MM.1S (cell line): ENCODE measurements at places on chromosomes 4 and X.

DNA sequence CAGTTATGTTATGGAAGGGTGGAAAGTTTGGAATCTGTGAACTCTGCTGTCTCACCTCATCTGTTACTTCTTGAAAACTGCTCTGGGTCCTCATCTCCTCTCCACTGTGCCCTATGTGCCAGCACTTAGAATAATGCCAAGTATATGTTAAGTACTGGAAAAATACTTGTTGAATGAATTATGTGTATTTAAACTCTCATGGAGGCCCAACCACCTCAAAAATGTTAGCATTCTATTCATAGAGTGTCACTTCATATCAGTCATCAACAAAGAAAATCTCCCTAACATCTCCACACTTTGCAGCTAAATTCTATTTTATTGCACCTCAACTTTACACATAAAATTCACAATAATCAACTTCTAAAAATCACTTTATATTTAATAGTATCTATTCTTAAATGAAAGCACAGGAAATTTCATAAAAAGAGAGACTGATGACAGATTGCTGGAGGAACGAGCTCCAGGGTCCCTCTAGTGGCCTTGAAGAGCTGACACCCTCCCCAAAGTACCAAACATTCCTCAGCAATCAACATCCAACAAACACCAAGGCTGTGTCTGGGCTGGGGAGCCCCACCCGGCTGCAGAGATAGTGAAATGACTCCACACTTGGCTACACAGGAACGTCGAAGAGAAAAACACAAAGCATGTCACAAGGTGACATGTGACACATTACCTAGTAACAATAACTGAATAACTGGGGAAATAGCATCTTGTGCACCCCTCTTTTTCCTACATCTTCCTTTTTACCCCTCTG lies 45.8 kb downstream of the SLC39A8 start:
- DNase-seq: peak; percentile 21

GRCh38 chr4:164169591-164169990 lies 584.3 kb upstream of the SMIM31 start:
- no peak for DNase-seq

DNA sequence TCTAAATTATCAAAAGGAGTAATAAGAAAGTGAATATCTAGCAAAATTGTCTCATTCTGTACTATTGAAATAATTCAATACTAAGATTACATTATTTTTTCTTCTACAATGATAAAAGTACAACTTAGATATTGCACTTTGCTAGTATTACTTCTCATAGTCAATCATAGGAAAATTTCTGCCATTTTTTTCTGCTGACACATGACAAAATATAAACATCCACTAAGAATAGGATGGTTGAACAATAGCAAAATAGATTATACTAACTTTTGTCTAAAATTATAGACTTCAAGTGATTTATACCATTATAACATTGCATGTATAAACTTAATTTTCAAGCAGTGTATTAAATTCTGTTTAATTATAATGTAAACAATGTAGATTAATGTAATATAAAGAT lies 540.2 kb downstream of the PDHA2 start:
- no peak for DNase-seq

GRCh38 chrX:13009273-13009672 lies 34.4 kb downstream of the TMSB4X start:
- DNase-seq: no peak

GRCh38 chr4:168433571-168433970 lies 46.7 kb downstream of the DDX60L start:
- DNase-seq: no peak

GRCh38 chr4:11218692-11219091 lies 210.0 kb downstream of the HS3ST1 start:
- DNase-seq: no peak

GRCh38 chr4:1216076-1216614 lies 32.8 kb downstream of the CTBP1 start:
- DNase-seq: no peak

DNA sequence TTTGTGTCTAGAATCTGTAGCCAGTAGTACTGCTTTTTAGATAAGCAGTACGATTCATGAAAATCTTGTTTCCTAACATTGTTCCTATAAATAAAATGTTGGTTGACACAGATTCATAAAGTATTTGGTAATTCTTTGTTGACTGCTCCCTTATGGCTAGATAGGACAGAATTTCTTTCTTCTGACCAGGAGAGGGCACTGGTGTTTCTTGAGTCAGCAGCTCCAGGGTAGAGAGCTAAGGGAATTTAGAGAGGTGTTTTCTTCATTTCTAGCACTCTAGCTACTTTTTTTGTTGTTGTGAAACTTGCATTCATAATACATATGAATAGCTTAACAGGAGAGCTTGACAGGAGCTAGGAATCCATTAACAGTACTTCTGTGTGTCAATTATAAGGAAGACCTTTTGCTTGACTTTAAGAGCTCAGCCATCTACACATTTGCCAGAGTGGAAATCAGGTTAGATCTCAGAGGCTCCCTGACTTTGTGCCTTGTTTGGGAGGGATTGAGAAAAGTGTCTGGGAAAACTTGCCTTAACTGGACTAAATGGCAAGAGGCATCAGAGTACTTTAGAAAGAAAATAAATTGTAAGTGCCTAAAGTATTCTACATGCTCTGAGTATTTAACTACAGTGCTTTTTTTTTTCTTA lies 756.1 kb downstream of the SH3BGRL start:
- peak; percentile 82 for DNase-seq

- DNase-seq: no peak
These were observed 54.7 kb downstream of the HOPX start for GRCh38 chr4:56626420-56626819.

DNA sequence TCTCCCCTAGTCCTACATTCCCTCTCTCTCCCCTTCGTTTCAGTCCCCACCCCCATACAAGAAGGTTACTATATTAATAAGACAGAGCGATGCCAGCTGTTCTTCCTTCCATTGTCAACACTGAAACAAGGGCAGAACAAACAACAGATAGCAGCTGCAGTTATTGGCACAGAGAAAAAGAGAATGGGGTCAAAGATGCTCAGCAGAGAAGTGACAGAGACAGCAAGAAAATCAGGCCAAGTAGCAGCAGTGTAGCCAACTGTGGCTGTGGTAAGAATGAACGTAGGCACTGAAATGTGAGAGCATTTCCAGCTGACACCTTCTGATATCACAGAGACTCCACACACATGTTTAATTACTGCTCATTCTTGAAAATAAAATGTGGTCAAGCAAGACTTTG lies 641.8 kb downstream of the FSTL5 start:
- no peak for DNase-seq

DNA sequence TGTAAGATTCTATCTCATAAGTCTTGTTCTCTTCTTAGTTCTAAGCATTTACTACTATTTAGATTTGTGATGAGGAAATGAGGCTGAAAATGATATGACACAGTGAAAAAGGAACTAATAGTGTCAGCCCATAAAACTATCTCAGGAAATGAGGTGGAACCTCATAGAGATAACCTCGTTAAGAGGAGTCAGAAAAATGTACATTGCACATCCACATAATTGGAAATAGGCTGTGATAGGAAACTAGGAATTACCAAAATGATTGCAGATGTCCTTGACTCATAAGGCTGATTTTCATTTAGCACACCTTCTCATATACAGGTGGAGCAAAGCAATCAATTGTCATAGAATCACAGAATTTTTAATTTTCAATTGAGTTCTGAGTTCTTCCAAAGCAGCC lies 26.8 kb downstream of the ANXA10 start:
- DNase-seq: no peak

- no peak for DNase-seq
These were observed 75.5 kb downstream of the NSUN7 start for GRCh38 chr4:40825014-40825838.

DNA sequence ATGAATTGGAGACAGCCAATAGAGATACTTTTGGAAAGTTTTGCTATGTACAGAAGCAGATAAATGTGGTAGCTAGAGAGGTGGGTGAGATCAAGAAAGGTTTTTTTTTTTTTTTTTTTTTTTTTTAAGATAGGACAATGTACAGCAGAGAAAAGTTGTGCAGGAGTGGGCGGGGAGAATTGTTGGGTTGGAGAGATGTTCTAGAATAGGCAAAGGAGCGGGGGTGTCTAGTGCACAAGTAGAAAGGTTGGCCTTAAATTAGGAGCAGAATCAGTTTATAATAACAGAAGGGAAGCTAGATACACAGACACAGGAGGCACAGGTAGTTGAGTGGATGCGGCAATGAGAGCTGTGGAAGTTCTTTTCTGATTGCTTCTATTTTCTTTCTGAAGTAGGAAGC lies 66.2 kb upstream of the PGK1 start:
- no peak for DNase-seq

- DNase-seq: peak; percentile 45
These were observed 128.7 kb upstream of the GALNT7 start for GRCh38 chr4:173039617-173040577.

DNA sequence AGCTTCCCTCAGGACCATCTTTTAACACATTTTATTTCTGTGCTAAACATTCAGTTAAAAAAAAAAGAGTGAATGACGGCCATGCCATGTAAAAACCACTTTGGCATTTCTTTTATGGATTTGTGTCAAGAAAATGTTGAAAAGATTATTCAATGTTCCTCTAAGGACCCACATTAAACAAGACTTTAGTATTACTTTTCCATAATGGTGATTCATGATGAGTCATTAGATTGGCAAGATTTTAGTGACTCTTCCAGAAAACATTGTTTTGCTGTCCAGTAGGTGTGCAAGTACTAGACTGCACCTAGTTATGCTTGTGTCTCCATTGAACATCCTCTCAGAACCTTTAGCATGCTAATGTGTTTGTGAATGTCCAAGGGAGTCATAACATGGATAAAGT lies 748.6 kb downstream of the STPG2 start:
- DNase-seq: no peak

DNA sequence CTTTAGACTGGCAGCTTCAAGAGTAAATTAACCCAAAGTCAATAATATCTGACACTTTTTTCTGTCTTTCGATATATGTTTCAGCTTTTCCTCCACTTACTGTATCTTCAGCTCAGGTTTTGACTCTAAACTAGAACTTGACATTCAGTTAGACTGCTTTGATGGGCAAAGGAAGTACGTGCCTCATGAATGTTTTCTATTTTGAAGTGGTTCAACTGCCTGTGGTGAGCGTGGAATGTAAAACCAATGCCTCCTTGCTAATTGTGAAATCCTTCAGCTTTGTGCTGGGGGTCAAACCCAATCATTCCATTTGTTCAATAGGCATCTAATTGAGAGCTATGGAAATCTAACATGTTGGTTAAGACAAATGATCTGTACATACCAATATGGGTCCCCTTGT lies 857.0 kb upstream of the HTR2C start:
- no peak for DNase-seq

- DNase-seq: no peak
These were observed 52.5 kb downstream of the PF4 start for GRCh38 chr4:73929278-73929677.

DNA sequence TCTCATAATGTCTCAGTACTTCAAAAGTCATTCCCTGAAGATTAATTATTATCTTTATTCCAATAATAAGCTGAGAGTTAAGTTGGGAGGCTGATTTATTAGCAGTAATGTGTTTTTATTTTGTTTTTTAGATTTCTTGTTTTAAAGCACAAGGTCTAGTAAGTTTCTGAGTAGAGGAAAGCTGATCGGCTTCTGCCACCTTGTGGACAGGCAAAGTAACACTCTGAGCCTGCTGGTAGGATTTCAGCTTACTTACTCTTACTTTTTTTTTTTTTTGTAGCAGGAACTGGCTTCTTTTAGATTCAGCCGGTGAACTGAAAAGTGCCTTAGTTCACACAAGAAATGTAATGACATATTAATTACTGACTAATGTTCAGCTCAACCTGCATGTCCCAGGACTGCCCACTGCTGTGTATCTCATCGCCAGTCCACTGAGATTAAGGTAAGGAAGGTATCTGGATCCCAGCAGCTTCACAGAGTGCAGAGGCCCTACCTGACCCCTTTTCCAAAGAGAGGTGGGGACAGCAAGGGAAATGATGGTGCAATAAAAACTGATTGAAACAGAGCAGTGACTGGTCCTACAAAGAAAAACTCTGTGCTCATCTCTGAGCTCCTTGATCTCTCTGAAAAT lies 126.5 kb downstream of the ADGRA3 start:
- DNase-seq: peak; percentile 59

DNA sequence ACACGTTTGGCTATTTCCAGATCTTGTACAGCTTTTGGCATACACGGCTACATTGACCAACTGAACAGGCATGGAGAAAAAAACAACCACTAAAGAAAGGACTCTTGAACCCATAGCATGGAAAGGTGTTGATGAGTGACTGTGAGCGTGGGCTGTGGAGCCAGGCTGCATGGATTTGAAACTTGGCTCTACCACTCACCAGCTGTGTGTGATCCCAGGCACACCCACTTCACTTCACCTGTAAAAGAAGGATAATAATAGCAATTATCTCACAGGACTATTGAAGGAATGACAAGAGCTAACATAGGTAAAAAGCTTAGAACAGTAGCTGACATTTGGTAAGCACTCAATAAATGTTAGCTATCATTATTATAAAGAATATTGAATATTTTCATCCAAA lies 301.7 kb upstream of the CPEB2 start:
- no peak for DNase-seq

GRCh38 chr4:101066626-101067170 lies 280.6 kb downstream of the PPP3CA start:
- no peak for DNase-seq

GRCh38 chrX:69065451-69065850 lies 99.8 kb downstream of the PJA1 start:
- DNase-seq: no peak

GRCh38 chr4:89837993-89838390 lies 1.0 kb upstream of the SNCA start:
- no peak for DNase-seq

GRCh38 chrX:68498044-68498507 lies 775 bp upstream of the YIPF6 start:
- no peak for DNase-seq

DNA sequence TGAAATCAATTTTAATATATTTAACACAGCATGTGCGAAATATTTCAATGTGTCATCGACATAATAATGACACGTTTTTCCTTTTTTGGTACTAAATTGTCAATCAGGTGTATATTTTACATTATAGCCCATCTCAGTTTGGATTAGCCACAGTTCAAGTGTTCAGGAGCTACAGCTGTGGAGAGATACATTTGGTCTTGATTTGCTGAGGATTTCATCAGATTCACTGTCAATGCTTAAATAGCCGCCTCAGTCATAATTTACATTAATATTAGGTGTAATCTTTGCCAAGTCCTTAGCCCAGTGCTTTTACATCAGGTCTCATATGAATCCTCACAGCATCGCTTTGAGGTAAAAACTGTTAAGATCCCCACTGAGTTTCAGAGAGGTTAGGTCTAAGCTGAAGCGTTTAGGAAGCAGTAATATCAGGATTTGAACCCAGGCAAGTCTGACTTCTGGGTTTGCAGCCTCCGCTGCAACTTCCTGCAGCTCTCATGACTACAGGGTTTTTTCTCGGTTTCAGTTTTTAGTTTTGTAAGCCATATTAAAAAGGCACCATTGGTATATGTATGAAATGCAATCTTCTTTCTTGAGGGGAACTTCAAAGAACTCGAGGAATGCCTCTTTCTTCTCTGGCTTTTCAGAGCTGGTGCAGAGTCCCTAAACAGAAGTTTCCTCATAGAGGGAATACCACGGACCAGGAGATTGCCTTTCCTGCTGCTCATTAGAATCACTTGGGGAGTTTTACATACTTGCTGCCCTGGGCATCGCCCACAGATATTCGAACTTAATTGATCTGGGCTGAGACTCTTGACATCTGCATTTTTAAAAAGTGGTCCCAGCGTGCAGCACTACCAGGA lies 6.4 kb downstream of the MTM1 start:
- DNase-seq: peak; percentile 75
